NCI-H1105 (cell line): ENCODE measurements at places on chromosomes 7 and 10.

- no peak for DNase-seq
These were observed 127.4 kb upstream of the KMT2E start for GRCh38 chr7:104886651-104887050.

GRCh38 chr10:101601541-101601940, 13.4 kb downstream of the DPCD start:
- no peak for DNase-seq

DNA sequence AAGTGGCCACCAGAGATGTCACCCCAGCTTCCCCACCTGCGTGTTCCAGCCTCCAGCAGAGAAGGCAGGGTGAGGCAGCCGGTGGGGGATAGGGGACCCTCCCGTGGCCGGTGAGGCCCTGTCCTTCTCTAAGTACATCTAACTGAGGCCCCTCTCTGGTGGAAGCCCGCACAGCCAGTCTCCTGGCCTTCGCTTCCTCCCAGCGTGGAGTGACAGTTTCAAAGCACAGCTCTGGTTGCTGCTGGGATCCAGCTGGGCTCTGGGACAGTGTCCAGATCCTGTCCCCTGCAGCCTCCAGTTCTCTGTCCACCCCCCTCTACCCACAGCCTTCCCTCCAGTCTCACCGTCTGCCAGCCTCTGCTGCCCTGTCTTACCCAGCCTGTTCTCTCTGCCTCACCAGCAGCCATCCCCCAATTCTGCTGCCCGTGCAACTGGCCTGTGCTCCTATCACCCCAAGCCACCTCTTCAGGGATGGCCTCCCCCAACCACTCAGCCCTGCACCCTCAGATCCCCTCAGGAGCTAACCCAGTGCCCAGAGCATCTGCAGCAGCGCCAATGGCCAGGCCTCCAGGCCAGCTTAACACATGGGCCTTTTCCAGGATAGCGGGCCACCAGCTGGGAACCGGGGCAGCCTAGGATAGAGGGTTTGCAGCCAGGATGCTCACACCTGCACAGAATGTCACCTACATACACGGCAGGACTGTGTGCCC, 16.3 kb upstream of the SH2B2 start:
- DNase-seq, result no peak

DNA sequence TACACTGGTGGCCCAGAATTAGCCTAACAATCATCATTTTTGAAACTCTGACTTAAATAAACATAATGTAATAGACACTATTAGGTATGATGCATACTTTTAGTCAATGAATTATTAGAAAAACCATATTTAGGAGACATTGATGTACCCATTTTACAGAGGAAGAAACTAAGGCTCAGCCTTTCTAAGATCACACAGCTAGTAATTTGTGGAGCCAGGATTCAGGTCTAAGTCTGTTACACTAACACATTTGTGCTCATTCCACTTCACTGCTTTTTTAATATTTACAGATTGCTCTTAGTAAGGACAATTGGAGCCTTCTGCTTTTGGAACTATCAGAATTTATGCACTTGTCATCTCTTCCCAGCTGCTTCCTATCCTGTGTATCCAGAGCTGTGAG, 8.9 kb downstream of the CFAP43 start:
- no peak for DNase-seq

- DNase-seq, result no peak
These were observed 16.7 kb upstream of the C10orf71 start for GRCh38 chr10:49282306-49282705.

DNA sequence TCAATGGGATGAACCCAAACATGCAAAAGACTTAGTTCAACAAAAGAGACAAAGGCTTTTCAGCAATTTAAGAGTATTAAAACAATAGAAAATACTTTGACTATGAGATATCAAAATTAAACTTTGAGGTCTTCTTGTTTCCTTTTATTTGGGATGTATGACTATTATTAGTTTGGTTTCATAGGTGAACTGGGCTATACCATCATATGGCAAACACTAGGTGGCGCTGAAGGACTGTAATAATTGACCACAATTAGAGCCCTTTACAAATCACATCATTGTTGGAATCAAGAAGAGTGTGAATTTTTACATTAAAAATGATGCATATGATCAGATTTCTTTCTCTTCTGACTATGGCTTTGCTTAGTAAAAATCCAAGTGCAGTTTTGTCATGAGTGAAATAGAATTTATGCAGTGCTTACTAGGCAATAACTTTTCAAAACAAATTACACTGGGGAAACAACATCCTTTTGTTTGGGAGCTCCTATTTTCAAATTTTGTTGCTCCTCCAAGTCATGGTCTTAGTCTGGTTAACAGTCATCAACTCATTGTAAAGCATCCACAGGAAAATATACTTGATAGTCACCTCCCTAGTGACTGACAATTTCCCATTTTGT, 14.7 kb upstream of the NXPH1 start:
- DNase-seq, result peak; percentile 76
